ENCODE measurements at places on chromosomes 12 and 14.
A peak's percentile ranks its signal among the peaks of the same experiment; 100 is the strongest.

GRCh38 chr14:51121096-51121495 is 26.2 kb upstream of the TRIM9 start:
- no peak for DNase-seq

GRCh38 chr12:93780101-93780641 is 103.0 kb downstream of the CRADD start:
- DNase-seq: no peak

DNA sequence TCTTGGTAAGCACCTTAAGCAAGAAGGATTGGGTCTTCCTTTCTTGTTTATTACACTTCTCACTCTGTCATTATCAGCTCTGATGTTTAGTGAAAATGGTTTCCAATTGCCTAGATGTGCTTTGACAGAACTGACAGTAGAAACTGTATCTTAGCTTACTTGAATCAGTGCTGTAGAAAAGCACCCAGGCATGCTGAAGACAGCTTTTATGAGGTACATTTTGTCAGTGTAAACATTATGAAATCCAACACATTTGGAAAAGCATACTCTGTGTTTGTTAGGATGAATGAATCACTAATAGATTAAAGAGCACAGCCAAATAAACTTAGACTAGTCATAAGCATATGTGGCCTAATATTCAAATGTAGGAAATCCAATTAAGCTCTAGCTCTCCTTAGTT is 290.2 kb upstream of the NPAS3 start:
- no peak for DNase-seq

GRCh38 chr12:94872671-94872970 is 130.9 kb downstream of the NDUFA12 start:
- no peak for DNase-seq

DNA sequence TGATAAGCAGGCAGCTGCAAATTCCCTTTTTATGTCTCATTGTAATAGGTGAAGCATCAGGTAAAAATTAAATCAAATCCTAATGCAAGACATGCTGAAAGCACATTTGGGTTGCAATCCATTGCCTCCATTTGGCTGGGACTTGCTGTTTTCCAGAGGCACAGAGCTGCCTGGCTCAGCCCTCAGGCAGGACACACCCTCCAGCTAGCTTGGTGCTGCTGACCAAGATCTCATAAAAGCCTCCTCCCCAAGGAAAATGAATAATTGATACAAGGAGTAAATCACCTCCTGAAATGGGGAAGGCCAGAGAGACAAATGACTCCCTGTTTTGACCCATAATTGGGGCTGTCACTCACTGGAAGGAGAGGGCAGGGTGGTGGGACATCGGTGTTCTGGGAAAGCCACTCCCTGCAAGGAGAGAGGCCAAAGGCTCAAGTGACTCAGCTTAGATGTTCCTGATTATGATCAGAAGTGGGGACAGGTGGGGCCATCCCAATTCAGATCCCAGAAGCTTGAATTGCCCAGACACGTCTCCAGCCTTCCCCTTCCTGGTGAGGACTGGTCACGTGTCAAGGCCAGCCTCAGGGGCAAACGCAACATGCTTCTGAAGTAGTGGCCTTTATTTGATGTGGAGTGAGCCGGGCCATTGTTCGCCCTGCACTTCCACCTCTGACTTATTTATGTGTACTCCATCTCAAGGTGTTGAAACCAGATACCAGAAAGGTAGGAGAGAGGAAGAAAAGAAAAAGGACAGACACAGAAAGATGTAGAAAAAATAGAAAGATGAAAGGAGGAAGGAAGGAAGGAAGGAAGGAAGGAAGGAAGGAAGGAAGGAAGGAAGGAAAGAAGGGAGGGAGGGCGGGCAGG is 773.7 kb downstream of the BCL11B start:
- DNase-seq: no peak

- no peak for DNase-seq
Measured at GRCh38 chr12:25730489-25731349, 177.6 kb upstream of the LMNTD1 start.

- no peak for DNase-seq
Measured at GRCh38 chr12:26268841-26269561, 73.6 kb downstream of the SSPN start.

DNA sequence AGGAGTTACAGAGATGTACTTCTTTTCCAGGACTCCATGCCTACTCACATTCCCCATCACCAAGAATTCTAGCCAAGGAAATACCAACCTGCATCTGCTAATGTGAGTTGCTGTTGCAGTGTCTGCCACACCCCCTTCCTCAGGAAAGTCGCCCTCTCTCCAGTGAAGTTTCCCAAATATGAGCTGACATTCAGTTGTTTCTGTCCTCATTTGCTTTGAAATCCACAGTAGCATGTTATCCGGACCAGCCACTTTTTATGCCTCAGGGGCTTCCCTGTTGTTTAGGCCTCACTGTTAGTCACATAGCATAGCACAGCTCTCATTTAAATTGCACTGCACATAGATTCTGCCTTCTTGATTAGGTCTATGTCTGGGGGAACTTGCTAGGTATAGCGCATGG is 212.4 kb downstream of the EGLN3 start:
- no peak for DNase-seq

- DNase-seq: no peak
Measured at GRCh38 chr14:73502017-73502619, 11.4 kb downstream of the RIOX1 start.

DNA sequence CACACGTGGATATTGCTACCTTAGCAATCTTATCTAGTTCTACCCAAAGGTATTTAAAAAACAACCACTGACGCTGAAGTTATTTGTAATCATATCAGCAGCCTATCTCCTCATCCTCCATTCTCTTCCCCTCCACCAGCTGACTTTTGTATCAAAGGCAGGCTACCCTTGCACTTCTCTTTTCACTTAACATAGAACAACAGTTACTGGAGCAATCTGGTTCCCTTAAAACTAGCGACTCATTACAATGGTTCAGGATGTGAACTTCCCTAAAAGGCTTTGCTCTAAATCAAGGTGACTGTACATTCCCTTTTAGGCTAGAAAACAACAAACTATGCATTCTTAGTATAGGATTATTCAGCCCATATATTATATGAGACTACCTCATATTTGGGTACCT is 404.7 kb downstream of the APAF1 start:
- no peak for DNase-seq

GRCh38 chr12:10213168-10214135 is 775 bp downstream of the GABARAPL1 start:
- DNase-seq: peak; percentile 72

DNA sequence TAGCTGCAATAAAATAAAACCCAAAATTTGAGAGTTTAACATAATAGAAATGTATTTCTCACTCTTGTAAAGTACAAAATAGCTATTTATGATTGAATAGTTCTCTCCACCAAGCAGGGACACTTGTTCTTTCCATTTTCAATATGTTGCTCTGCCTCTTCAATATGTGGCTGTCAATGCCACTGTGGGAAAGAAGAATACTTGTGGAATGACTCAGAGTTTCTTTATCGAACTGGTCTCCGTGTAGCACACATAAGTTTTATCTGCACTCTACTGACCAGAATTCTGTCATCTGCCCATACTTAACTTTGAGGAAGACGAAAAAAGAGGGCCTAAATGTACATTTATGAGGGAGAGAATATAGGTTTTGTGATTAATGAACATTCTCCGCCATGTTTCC is 256.9 kb downstream of the ATXN7L3B start:
- no peak for DNase-seq

DNA sequence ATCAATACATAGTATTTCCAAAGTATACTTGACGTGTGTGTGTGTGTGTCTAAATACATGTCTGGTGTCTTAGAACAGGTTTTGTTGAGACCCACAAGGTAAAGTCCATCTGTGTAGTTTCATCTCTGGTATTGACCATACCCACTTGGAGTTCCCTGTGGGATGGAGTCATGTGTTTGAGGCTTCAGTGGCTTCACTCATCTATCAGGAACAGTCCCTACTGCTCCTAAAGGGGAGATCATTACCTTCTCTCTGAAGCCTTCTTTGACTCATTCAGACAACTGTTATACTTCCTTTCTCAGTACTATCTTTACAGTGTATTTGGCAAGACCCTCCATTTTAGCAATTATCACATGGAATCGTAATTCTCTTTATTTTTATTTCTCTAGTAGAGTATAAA is 14.2 kb downstream of the RAB21 start:
- DNase-seq: no peak

DNA sequence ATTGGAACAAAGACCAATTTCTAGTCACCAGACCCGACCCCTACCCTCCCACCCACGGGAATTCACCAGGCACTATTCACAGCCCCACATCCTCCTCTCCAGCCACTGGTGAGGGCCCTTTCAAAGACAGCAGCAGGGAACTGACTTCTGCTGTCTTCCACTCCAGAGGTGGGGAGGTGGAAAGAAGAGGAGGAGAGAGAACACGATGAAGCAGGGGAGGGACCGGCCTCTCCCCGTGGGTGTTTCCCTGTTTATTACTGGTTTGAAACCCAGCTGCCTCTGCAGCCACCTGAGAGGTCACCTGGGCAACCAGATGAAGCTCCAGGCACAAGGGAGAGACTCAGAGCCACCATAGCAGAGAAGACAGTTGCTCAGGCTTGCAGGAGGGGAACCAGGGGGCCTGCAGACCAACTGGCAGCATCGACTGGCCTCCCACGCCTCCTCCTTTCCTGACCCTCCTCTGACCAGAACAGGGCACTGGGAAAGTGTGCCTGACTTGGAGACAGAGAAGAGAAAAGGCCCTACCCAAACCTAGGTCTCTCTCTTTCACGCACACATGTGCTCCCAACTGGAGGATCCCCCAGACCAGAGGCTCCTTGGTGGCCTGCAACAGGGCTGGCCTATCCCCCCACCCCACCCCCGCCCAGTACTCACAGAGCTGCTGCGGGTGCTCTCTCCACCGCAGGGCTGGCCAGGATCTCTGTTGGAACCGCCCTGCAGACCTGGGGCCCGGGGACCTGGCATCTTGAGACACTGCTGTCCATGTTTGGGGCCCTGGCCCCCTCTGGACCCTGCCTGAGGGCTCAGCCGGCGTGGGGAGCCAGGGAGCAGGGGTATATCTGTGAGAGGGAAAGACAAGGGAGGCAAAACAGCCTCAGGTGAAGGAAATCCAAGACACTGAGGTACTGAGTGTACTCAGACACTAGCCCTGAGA is 22.8 kb downstream of the ANO2 start:
- no peak for DNase-seq

DNA sequence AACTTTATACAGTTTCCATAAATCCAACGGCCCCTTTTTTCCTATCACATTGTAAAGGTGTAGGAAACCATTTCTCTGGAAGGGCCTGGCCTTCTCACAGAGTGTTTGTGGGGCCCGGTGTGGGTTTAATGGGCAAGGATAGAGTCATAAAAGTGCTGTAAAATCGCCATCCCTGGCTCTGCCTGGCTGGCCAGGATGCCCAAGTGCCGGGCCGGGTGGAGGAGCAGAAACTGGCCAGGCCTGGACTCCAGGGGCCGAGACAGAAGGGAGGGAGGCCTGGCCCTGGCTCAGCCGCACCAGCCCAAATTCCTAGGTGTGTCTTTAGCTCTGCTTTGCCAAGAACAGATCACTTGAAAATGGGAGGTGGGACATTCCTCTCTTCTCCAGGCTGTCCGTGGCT is 77.1 kb upstream of the DICER1 start:
- DNase-seq: no peak

- DNase-seq: no peak
Measured at GRCh38 chr12:47134005-47134404, 54.2 kb upstream of the AMIGO2 start.
